Stimulated activated CD4-positive, alpha-beta T cell treated with anti-CD3 and anti-CD28 coated beads, Interleukin-1b, Interleukin-23, amount 100 ng/mL, for 1 hour (primary cell): ENCODE measurements at places on chromosomes 1 and 21.

DNA sequence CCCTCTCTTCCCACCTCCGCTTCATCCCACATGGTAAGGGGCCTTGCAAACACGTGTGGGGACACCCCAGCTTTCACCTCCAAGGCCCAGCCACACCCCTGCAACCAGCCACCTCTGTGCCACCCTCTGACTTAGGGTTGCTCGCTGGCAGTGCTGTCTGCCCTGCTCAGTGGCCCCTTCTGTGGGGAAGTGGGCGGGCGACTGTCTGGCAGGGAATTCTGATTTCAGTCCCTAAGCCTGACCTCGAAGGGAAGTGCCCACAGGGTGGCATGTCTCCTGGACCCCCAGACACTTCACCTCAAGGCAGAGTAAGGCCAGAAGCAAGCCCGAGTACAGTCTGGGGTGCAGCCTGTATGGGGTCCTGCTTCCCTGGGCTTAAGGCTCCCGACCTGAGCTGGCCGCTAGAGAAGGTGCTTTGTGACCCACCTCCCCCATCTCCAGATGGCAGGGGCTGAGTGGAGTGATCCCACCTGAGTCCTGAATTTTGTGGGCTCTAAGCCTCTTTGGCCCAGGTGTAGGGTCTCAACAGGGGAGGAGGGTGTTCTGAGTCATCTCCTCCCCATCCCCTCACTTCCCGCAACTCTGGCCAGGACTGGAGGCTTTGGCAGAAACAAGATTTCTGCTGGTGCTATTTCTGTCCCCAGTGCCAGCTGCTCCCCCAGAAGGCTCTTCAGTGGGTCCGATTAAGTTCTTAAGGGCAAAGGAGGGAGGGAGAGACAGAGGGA lies 7.0 kb downstream of the RD3 start:
- no peak for DNase-seq

DNA sequence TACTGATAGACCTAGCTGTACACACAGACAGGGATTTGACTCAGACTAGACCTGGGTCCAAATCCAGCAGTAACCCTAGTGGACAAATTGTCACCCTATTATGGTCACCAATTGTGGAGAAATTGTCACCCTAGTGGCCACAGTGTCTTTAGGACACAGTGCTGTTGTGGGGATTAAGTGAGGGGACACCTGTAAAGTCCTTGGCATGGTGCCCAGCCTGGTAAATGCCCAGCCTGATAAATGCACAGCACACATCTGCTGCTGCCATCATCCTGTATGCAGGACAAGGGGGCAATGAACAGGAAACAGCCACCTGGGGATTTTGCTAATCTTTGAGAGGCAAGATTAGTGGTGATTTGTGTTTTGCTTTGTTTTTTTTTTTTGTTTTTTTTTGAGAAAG lies 2.3 kb downstream of the TMEM61 start:
- no peak for DNase-seq

DNA sequence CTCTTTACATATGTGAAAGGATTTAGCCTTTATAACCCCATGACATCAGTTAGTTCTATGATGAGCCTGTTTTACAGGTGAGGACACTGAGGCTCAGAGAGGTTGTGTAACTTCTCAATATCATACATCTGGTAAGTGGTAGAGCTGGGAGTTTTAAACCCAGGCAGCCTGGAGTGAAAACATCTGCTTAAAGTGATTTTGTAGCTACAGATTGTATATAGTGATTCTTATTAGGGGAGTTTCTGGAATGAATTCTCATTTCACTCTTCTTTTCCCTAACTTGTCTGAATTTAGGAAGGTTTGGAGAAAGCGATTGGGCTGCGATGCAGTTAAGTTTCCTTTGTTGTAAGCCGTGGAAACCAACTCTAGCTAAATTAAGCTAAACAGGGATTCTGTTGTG lies 175.6 kb downstream of the CAMTA1 start:
- DNase-seq: no peak

DNA sequence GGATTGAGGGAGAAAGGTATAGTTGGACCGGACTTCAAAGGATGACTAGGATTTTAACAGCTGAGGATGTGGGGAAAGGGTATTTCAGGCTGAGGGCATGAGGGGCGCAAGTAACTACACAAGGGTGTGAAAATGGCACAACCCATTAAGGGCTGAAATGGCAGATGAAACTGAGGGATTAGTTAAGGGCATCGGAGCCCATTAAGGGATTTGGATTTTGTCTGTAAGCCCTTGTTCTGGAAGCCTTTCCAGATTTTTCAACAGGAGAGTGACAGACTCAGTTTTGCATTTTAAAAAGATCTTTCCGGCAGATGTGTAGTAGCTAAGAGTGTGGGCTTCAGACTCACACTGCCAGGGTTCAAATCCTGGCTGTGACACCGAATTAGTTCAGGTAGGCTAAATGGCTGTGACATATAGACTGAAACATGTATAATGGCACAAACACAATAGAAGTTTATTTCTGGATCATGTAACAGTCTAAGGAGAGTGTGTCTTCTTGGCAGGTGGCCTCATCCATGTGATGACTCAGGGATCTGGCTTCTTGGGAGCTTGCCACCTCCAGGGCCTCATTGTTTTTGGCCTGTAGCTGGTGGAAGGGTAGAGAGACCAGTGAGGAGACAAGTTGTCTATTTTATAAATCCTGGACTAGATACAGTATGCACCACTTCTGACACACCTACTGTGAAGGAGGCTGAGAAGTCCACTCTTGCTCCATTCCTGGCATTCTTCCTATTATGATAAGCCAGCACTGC lies 49.6 kb downstream of the UBE2T start:
- no peak for DNase-seq

DNA sequence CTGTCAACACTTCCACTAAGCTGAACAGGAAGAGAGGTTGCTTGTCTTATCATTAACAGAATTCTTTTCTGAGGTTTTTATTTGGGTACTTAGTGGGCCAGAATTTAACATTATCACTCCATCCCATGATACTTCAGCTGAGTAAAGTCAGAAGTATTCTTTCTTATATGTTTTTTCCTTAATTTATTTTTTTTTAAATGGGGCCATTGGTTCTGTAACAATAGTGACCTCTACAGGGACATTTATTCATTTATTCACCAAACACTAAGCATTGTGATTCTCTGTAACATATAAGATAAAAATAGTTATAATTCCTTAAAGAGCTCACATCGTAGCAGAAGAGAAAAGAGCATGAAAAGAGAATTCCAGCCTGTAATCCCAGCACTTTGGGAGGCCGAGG lies 9.8 kb downstream of the GREM2 start:
- DNase-seq: no peak

DNA sequence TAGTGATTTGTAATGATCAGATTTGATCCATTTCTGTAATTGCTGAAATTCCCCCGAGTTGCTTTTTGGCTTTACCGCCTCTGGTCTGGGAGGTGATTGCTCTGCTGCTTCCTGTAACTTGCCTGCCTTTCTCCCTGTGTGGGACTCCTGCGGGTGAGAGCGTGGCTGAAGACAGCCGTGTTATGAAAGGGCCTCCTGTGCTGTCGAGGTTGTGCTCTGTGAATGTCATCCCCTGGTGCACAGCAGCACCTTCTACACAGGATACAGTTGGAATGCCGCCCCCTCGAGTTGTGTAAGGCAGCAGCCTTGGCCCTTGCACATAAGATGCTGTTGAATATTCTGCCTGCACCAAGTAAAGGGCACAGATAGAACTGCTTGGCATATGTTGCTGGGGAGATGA lies 5.9 kb downstream of the SOD1 start:
- no peak for DNase-seq

DNA sequence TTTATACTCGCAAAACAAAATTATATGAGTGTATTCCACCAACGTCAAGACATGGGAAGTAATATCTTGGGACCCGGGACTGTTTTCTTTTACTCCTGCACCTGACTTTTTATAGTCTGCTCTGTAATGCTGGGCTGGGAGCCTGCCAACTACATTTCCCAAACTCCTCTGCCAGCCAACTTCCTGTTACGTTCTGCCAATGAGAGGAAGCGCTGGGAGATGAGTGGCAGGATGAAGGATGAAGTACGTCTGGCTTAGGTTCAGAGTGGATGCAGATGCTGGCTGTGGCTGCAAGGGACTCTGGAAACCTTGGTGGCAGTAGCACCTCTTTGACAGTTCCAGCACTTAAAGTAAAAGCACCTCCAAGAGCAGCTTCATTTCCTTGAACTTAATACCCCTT lies 59.6 kb downstream of the USP24 start:
- DNase-seq: no peak

DNA sequence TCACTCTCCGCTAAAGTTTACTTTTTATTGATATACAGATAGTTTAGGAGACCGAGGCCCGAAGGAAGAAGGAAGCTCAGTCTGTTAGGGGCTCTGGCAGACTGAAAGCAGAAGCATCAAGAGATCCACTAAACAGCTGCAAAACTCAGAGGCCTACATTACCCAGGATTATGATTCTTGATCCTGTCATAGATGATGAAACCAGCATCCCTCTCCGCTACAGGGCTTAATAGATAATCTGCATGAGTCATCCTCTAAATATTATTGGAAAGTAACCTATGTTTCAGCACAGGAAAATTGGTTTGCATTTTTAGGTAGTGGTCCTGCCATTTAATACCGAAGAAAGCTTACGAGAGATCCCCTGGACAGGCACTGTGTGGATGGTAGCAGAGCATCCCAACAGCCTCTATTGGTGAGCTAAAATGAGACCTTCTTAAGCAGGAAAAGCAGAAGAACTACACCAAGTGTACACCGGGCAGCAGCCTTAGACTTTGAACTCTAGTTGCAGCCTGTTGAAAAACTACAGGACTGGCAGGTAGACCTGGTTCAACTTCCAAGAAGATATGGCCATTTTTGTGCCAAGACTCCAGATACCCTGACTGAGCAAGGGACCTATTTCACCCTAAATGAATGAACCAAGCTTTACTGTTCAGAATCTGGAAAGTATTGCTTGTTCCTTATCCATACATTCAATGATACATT lies 6.8 kb downstream of the CASQ2 start:
- DNase-seq: no peak

DNA sequence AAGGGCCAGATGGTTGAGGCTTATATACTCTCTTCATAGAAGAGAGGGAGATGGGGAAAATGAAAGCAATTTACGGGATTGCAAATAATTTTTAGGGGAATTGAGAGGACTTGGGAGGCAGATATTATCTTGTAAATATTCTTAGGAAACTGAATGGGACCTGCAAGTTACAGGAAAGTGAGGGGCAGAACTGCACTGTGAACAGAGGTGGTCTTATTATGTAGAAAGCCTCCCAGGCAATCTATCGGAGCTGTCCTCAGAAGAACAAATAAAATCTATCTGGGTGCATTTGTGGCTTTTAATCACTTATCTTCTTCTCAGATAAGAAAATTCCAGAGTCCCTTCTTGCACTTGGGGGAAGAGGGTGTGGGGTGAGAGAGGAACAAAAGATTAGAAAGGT lies 223.5 kb downstream of the RHOU start:
- no peak for DNase-seq

GRCh38 chr1:20059847-20060246 lies 10.1 kb upstream of the PLA2G5 start:
- no peak for DNase-seq

DNA sequence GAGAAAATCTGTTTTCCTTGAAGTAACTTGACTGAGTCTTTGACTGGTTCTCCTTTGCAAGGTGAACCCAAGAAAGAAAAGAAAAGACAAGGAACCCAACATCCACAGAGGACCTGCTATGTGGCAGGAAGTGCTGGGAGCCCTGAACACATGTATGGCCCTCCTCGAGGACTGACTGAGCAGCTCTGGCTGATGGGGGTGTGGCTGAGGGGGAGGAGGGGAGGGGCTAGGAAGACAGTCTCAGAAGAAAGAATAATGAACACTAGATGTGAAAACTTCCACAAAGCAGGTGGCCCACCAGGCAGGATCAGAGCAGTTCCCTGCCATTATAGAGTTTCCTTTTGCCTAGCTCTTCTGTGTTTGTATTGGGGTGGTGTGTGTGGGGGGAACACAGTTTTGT lies 26.1 kb downstream of the NENF start:
- DNase-seq: no peak

- no peak for DNase-seq
These were observed 802 bp downstream of the CYP4X1 start for GRCh38 chr1:47024141-47024801.

GRCh38 chr1:116453481-116453880 lies 80.4 kb downstream of the ATP1A1 start:
- no peak for DNase-seq

DNA sequence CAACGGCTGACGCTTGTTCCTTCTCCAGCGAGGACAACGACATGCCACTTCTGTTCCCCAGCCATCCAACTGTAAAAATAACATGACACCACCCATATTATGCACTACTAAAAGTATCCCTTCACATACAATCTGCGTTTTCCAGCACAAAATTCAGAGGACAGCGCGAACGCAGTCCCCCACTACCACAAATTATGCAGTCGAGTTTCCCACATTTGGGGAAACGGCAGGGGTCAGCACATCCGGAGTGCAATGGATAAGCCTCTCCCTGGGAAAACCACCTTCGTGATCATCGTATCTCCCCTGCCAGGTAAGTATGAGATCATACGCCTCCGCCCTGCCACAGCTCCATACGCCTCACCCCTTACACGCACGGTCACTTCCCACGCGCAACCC lies 120.9 kb downstream of the PPIAL4G start:
- DNase-seq: no peak

GRCh38 chr1:6258675-6259074 lies 2.2 kb downstream of the GPR153 start:
- no peak for DNase-seq

DNA sequence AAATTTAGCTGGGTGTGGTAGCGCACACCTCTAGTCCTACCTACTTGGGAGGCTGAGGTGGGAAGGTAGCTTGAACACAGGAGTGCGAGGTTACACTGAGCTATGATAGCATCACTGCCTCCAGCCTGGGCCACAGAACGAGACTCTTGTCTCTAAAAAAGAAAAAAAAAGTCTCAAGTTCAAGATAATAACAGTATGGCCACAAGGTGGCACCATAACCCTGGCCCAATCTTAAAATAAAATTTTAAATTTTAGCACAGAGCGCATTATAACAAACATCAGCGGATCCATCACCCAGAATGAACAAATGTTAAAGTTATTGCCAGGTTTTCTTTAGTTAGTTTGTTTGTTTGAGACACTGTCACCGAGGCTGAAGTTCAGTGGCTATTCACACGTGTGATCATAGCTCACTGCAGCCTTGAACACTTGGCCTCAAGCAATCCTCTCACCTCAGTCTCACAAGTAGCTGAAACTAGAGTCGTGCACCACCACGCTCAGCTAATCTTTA lies 2.9 kb upstream of the HTR6 start:
- no peak for DNase-seq

- DNase-seq: no peak
These were observed 37.1 kb downstream of the SSX2IP start for GRCh38 chr1:84653130-84653677.

DNA sequence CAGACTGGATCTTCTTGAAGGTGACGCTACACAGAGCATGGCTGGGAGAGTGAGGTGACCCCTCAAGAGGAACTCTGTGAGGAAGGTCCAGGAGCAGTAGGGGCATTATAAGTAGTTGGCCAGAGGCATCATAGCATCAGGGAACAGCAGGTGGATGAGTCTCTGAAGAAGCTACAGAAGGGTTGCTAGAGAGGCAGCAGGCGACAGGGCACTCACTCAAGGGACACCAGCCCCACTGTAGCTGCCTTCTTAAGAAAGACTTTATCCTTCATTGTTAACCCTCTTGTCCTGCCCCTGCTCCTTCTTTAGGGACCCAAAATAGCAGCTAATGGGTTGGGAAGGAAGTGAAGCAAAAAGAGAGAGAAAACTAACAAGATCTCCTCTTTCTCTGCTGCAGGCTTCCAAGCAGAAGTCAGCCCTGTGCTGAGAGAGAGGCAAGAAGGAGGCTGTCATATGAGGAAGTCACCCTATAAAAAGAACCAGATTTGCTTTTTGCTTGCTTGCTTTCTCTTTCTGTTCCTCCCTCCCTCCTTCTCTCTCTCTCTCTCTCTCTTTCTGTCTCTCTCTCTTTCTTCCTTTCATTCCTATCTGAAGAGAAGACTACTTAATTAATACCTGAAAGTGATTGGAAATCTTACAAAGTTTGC lies 7.7 kb upstream of the CD5L start:
- no peak for DNase-seq
